Fibroblast of skin of back (primary cell): ENCODE measurements at places on chromosomes 7 and 10.

GRCh38 chr7:69823151-69823744 is 225.0 kb downstream of the AUTS2 start:
- no peak for DNase-seq

DNA sequence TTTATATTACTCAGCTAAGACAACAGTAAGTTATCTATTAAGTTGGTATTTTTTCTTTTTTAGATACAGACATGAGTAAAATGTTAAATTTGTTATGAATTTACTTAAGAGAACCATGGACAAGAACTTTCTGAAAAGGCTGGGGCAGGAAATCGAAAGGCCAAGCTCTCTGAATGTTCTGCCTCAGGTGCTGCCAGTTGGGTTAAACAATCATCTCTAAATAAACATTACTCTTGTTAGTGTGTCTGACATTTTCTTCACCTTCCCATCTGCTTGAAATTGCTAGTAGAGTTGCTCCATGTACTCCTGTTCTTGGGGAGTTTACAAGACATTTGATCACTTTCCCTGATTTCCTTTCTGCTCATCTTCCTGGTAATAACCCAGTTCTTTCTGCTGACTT is 87.5 kb downstream of the ANKRD7 start:
- no peak for DNase-seq

GRCh38 chr10:77844713-77845445 is 81.7 kb downstream of the DLG5 start:
- peak; percentile 91 for DNase-seq

DNA sequence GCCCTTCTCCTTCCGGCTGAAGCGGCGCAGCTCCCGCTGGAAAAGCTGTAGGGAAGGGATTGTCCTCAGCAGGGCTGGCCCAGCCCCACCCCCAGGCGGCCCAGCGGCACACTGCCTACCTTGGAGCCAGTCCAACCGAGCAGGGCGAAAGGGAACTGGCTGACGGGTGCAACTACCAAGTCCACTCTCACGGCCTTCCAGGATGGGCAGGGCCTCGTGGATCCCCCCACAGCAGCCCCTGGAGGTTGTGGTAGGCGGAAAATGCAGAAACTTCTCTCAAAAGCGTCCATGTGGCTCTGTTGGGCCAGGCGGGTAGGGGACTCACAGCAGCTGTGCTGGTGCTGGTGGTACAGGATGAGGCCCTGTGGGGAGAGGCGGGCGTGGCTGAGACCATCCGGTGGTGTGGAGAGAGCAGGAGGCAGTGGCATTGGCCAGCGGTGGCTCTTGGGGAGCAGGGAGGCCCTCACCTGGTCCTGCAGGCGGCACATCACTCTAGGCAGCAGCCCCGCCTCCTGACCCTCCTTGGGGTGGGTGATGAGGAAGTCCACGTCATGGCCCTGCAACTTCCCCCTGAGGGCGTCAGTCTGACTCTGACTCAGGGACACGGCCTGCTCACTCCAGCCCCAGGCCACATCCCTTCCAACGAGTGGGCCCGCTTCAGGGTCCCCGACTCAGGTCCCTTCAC is 8.4 kb upstream of the PGAM2 start:
- DNase-seq: peak; percentile 61

- DNase-seq: no peak
Measured at GRCh38 chr7:156379324-156380070, 261.1 kb upstream of the RNF32 start.

GRCh38 chr7:131164025-131164925 is 163.4 kb upstream of the MKLN1 start:
- peak; percentile 96 for DNase-seq

DNA sequence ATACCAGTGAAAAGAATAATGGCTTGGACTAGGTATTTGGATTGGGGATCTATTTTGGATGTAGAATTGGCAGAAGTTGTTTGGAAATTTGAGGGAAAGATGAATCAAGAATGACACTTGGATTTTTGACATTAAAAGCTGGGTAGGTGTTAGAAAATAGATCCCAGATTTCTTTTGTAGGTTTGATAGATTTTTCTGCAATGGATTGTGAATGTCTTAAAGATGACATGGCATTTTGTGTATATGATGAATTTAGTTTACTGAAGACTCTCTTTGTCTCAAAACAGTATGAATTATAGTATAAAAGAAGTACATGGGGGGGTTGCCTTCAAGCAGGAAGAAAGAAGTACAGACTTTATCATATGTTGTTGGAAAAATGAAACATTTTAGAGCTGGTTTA is 75.8 kb downstream of the MPLKIP start:
- DNase-seq: peak; percentile 23

DNA sequence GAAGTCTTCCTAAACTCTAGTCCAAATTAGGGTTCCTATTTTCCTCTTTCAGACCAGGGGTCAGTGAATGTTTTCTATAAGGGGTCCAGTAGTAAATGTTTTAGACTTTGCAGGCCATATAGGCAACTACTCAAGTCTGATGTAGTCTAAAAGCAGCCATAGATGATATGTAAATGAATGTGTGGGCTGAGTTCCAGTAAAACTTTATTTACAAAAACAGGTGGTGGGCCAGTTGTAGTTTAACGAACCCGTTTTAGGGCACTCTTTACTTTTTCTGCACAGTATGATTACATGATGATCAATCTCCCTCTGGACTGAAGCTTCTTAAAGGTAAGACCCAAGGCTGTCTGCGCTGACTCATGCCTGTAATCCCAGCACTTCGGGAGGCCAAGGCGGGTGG is 243.6 kb downstream of the CAMK1D start:
- no peak for DNase-seq

DNA sequence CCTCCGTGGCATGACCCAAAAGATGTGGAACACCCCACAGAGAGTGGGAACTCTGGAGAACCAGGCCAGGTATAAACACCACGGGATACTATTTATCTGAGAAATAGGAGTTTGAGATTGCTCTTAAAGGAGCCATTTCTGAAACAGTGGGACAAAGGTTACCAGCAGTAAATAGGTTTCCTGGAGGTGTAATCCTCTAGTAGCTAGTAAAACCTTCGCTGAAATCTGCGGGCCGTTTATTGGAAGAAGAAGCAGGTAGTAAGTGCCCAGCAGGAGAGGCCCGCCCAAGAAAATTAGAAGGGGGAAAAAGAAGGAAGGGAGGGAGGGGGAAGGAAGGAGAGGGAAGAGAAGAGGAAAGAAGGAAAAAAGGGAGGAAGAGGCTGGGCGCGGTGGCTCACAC is 51.6 kb downstream of the CHST3 start:
- no peak for DNase-seq

DNA sequence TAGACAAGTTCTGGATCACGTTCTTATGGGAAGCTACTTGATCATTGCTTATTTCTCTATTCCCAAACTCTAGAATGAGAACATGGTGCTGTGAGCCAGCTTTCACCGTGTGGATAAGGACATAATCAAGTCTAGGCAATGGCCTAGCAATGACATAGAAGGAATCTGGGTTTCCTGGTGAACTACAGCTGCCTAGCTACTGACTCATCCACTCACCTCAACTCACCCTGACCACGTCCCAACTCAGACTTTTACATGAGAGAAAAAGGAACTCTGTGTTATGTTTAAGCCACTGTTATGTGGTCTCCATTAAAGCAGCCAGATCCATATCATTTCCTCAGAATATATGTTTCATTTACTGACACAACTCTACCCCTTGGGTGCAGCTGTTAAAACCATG is 18.8 kb upstream of the MET start:
- peak; percentile 30 for DNase-seq

GRCh38 chr10:111102359-111102837 is 25.6 kb downstream of the ADRA2A start:
- no peak for DNase-seq

GRCh38 chr10:28754930-28755718 is 77.8 kb downstream of the BAMBI start:
- DNase-seq: peak; percentile 16

GRCh38 chr7:35463751-35464150 is 209.9 kb upstream of the TBX20 start:
- DNase-seq: no peak

DNA sequence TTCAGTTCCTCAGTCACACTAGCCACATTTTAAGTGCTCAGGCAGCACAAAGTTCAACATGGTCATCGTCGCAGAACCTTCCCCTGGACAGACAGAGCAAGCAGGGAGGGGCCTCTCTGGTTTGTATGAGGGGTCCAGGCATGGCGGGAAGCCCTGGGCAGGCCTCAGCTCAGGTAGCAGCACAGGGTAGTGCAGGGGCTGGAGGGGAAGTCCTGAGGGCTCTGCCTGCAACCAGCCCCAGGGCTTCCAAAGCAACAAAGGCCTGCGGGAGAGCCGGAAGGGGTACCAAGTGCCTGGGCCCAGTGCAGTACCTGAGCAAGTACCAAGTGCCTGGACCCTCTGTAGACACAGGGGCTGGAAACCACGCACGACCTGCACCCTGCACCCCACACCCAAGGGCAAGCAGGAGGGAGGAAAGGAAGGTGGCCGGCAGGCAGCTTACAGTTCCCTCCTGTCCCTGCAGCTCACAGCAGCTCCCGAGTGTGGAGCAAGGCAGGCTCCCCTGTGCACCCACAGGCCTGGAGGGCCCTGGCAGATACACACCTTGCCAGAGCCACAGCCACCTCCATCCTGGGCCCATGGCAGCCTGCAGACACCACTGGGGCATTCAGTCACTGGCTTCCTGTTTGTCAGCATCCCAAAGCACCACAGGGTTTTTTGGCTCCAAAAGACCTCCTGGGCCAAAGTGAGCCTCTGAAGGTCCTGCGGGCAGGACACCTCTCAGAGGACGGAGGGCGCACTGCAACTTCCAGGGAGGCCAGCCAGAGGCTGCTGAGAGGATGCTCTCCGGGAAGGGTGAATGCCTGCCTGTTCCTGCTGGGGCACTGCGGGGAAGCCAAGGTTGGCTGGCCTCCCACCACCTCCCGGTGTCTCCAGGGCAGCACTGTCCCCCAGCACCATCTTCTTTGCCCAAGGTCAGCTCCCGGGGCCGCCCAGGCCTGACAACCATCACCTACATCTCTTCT is 6.5 kb upstream of the RET start:
- DNase-seq: no peak

- no peak for DNase-seq
Measured at GRCh38 chr7:158467562-158467961, 120.1 kb downstream of the PTPRN2 start.

GRCh38 chr7:144936314-144936713 is 100.5 kb upstream of the TPK1 start:
- DNase-seq: no peak

GRCh38 chr7:136877509-136877908 is 9.1 kb downstream of the CHRM2 start:
- DNase-seq: no peak

GRCh38 chr10:5356302-5356763 is 8.4 kb upstream of the UCN3 start:
- no peak for DNase-seq

- DNase-seq: no peak
Measured at GRCh38 chr7:100208911-100209408, 10.8 kb upstream of the PVRIG start.

- DNase-seq: no peak
Measured at GRCh38 chr7:102892631-102893278, 20.0 kb upstream of the LRRC17 start.

- peak; percentile 51 for DNase-seq
Measured at GRCh38 chr7:3916146-3916545, 615.1 kb downstream of the SDK1 start.

- DNase-seq: no peak
Measured at GRCh38 chr7:32357535-32358277, 132.5 kb downstream of the LSM5 start.

DNA sequence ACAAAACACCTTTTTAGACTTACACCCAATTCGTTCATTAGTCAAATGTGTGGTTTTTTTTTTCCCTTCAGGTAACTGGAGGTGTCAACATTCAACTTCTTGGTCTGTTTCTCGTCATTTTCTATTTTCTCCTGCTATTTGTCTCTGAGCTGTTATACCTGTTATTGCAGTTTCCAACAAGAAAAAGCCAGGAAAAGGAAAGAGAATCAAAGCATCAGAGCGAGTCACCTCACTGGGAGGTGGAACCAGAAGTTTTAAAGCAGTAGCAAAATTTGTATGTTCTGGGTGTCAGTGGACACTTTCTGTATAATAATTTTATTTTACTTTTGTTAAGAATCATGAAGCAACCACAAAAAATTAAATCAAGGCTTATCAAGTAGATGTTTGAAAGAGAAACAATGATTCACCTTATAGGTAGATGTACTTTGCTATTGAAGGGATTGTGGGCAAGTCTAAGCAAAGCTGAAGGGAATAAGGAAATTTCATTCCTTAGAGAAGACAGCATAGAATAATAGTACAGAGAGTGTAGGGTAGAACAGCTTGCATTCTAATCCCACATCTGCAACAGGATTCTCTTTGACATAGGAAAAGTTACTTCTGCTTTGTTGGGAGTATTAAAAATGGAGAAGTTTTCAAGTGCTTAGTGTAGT is 675.8 kb downstream of the PCDH15 start:
- no peak for DNase-seq

GRCh38 chr7:30168835-30169573 is 34.2 kb downstream of the MTURN start:
- DNase-seq: peak; percentile 94

DNA sequence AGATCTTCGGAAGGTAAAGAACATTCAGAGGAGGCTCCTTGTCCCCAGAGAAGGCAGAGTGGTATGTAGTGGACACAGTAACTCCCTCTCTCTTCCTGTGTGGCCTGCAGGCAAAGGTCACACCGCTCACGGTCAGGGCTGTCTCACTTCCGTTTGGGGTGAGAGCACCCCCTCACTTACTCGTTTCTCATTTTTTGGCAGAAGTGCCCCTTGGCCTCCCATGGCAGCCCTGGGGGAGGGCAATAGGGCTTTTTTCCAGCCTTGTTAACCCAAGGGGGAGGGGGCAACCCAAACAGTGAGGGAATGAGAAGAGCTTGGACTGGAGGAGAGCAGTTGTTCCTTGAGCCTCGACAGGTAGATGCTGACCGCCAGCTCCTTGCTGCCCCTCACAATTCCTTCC is 31.8 kb upstream of the SRGN start:
- no peak for DNase-seq

- peak; percentile 8 for DNase-seq
Measured at GRCh38 chr7:123041101-123041500, 45.6 kb upstream of the TAS2R16 start.

DNA sequence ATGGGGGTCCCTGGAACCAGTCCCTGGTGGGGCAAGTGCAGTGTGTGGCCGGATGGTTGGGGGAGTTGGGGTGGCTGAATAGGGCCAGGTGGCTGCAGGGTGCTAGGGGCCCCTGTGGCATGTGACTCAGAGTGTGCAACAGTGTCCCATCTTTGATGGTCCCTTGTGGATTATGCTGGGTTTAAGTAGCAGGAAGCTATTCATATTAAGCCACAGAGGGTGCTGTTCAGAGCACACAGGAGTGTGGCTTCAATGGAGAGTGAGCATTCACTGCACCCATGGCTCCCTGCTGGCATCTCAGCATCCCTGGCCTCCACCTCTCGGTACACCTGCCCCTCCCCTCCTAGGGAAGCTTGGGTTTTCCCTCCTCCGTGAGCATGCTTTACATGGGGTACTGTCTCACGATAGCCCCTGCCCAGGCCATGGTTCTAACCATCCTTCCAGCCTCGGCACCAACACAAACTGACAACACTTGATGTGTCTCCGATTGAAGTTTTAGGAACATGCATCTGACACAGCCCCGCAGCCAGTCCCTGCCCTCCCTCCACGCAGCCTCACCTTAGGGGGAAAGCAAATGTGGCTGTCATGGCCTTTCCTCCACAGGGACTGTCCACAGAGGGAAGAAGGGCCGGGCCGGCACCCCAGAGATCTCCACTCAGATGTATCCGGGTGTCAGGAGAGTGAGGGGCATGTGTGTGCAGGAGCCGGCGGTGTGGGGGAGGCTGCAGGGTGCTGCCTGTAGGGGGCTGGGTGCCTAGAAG is 30.4 kb upstream of the PPIF start:
- peak; percentile 44 for DNase-seq
